AG04450 (cell line): ENCODE measurements at places on chromosomes 6 and 20.
A peak's percentile ranks its signal among the peaks of the same experiment; 100 is the strongest.

DNA sequence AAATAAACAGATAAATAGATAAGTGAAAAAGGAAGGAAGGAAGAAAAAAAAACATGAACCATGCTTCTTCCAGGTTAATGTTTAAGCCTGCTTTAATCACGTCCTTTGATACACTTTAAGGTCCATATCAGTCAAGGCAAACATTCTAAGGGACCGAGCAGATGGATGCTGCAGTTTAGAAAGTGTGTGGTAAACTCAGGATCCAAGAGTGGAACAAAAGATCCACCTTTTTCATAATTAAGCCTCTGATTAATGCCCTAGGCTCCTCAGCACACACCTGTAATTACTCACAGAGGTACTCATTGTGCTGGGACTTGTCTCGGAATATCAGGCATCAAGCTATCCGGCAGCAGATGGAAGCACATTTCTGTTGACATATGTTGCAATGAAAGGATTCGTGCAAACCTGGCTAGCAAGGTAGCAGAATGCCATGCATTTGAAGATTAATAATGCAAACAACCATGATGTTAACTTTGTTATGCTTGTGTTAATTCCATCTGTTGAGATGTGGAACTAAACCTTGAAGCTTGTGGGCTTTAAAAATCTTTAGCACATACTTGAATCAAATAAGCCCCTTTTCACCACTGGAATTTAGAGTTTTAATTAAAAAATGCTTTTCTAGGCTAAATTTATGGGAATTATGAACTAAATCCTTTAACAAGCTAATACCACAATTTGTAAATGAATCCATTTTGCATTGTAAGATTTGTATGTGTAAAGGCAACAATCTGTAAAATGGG lies 163.7 kb downstream of the RALGAPA2 start:
- no peak for DNase-seq

DNA sequence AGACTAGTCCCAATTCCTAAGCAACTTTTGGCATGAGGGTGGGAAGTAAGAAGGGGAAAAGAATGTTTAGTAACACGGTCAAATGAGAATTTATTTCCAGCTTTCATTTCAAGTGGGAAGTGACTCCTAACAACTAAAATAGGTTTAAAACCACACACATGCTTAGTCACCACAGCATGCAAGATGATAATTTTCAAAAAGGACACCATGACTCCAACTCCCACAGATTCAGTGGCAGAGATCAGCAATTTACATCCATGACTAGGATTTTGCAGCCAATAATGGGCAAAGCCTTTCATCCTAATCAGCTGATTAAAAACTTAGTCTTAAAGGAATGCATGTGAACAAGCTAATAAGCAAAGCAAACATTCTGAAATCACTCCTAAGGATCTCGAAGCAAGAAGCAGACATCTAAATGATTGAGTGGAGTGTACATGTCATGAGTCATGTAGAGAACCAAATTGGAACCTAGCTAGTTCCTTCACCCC lies 48.1 kb upstream of the GCLC start:
- peak; percentile 2 for DNase-seq

DNA sequence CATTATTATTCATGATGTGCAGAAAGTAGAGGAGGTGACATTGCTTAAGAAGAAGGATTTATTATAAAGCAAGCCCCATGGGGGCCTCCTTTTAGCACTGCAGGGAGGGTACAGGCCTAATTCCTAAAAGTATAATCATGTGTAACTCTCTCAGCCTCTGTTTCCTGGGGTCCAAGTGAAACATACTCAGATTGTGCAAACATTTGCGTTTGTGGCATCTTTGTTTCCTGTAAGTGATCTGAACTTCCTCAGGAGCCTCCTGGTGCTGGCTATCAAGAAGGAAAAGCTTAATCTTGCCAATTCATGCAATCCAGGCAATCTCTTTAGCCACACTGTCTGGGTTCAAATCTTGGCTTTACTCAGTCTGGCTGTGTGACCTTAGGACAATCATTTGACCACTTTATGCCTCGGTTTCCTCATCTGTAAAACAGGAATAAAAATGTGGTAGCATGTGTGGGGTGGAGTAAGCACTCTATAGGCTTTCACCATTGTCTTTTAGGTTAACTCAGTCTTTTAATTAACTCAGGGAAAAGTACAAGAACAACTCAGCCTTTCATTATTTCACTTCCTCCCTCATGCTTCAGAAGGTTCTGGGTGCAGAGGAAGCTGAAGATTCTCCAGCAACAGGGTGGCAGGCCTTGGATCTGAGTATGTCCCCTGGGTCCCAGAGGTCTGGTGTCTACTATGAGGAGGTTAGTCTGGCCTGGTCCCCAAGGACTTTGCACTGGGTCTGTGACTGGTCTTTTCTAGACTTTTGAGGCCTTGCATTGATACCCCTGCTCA lies 831 bp upstream of the SIRPB2 start:
- DNase-seq = no peak

GRCh38 chr20:37283530-37284195 lies 5.8 kb upstream of the MANBAL start:
- DNase-seq = no peak
